A549 treated with Hydrocortisone at 1 μM for 4 hours (cell line): ENCODE measurements at places on chromosomes 1 and 21. TPM values are rescaled to one million over a fixed set of nuclear protein-coding genes. Genes with fewer than 3 reads are reported as not detected.

Gene FRRS1
- 1.5 to 2.2 TPM (median 1.7 TPM) in 5 replicates for total RNA-seq

Gene GJA4
- total RNA-seq, result not detected in 5 replicates

Gene RAD54L
- 9.1 to 11.7 TPM (median 11.5 TPM) in 5 replicates for total RNA-seq

Gene EVA1C
- total RNA-seq, result 45.0 to 61.1 TPM (median 53.3 TPM) in 5 replicates

Gene EXO1
- 20.0 to 29.8 TPM (median 22.7 TPM) in 5 replicates for total RNA-seq

Gene TRAF3IP3
- not detected in 5 replicates for total RNA-seq

Gene OR2M3
- total RNA-seq, result not detected in 5 replicates

Gene BTBD8
- 0.46 to 0.84 TPM (median 0.70 TPM) in 5 replicates for total RNA-seq

Gene P3R3URF
- not detected in 5 replicates for total RNA-seq

Gene FCGR2B
- not detected in 5 replicates for total RNA-seq

Gene CFHR1
- 0.13 to 0.22 TPM (median 0.17 TPM) in 5 replicates for total RNA-seq

Gene CALML6
- 0.17 to 0.33 TPM (median 0.22 TPM) in 5 replicates for total RNA-seq

Gene ARF1
- 404 to 442 TPM (median 437 TPM) in 5 replicates for total RNA-seq

Gene ZBTB8A
- total RNA-seq, result 3.8 to 5.0 TPM (median 4.1 TPM) in 5 replicates

Gene C1QTNF12
- 0.97 to 2.3 TPM (median 1.3 TPM) in 5 replicates for total RNA-seq

Gene MKNK1
- 18.3 to 23.4 TPM (median 20.1 TPM) in 5 replicates for total RNA-seq

Gene C2CD2
- total RNA-seq, result 5.7 to 7.9 TPM (median 6.5 TPM) in 5 replicates

Gene MAEL
- not detected in 5 replicates for total RNA-seq

Gene RPRD2
- 12.5 to 15.7 TPM (median 13.7 TPM) in 5 replicates for total RNA-seq

Gene FCER1G
- total RNA-seq, result 0.22 to 0.43 TPM (median 0.28 TPM) in 3 of 5 replicates, not detected in the others

Gene TTC22
- total RNA-seq, result not detected in 5 replicates

Gene CLEC20A
- not detected in 5 replicates for total RNA-seq

Gene OR1C1
- not detected in 5 replicates for total RNA-seq

Gene SLC39A1
- total RNA-seq, result 160 to 170 TPM (median 162 TPM) in 5 replicates

Gene FAM72B
- total RNA-seq, result 5.3 to 7.3 TPM (median 6.6 TPM) in 5 replicates

Gene BACE2
- total RNA-seq, result 21.3 to 24.9 TPM (median 23.1 TPM) in 5 replicates

Gene OR2AK2
- not detected in 5 replicates for total RNA-seq

Gene FCRL5
- 0.03 TPM in 1 of 5 replicates, not detected in the others for total RNA-seq

Gene EXTL1
- total RNA-seq, result 0.02 TPM in 1 of 5 replicates, not detected in the others

Gene S1PR1
- 0.03 to 0.22 TPM (median 0.14 TPM) in 5 replicates for total RNA-seq

Gene SEMA4A
- total RNA-seq, result 0.36 to 0.43 TPM (median 0.40 TPM) in 5 replicates

Gene PAQR6
- total RNA-seq, result 2.7 to 4.3 TPM (median 3.3 TPM) in 5 replicates

Gene RUNX3
- 4.2 to 5.5 TPM (median 5.4 TPM) in 5 replicates for total RNA-seq

Gene FALEC
- total RNA-seq, result 0.22 TPM in 1 of 5 replicates, not detected in the others

Gene GJA9
- 0.07 TPM in 1 of 5 replicates, not detected in the others for total RNA-seq

Gene NECTIN4
- total RNA-seq, result 1.00 to 2.2 TPM (median 2.0 TPM) in 5 replicates

Gene TRPM2
- 6.7 to 10.5 TPM (median 8.3 TPM) in 5 replicates for total RNA-seq

Gene MSH4
- 0.03 to 0.05 TPM in 2 of 5 replicates, not detected in the others for total RNA-seq

Gene DISP3
- 0.27 to 0.54 TPM (median 0.50 TPM) in 5 replicates for total RNA-seq

Gene ASPM
- 17.9 to 25.0 TPM (median 21.0 TPM) in 5 replicates for total RNA-seq

Gene SLAMF8
- 0.08 to 0.20 TPM (median 0.15 TPM) in 5 replicates for total RNA-seq

Gene RNF186
- not detected in 5 replicates for total RNA-seq

Gene CSF3R
- total RNA-seq, result not detected in 5 replicates

Gene KRTAP19-1
- total RNA-seq, result not detected in 5 replicates

Gene C1orf94
- total RNA-seq, result not detected in 5 replicates

Gene PROK1
- not detected in 5 replicates for total RNA-seq

Gene ARTN
- 0.07 to 0.46 TPM (median 0.22 TPM) in 5 replicates for total RNA-seq

Gene NPR1
- total RNA-seq, result 1.6 to 2.5 TPM (median 1.9 TPM) in 5 replicates

Gene PTAFR
- 0.10 to 0.22 TPM (median 0.16 TPM) in 5 replicates for total RNA-seq

Gene FAM131C
- 13.8 to 19.9 TPM (median 17.8 TPM) in 5 replicates for total RNA-seq

Gene KIF21B
- total RNA-seq, result 1.3 to 2.2 TPM (median 1.9 TPM) in 5 replicates
